Pancreas (tissue), 10 donors: ENCODE measurements at places on chromosomes 7 and 10. TPM values are rescaled to one million over a fixed set of nuclear protein-coding genes. Genes with fewer than 3 reads are reported as not detected.

Gene DKK1
- total RNA-seq, result not detected

DNA sequence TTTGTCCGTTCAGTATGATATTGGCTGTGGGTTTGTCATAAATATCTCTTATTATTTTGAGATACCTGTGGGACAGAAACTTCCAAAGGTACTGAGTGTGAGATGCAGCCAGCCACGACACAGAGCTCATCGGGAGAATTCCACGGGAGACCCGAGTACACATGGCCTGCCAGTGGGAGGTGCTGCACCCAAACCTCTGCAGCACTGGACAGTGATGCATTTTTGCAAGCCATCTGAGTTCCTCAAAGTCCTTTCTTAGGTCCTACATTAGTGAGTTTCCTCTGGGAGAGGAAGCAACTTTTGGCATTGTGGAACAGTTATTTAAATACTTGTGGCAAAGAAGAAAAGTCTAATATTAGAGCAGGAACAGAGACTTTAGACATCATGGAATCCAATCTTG, 77.5 kb downstream of the ARID5B start:
- H3K27me3 ChIP-seq, result no peaks in the 10 kb centered on the region
- H3K4me3 ChIP-seq, result no peak overlapping the region
- peaks cover 7% of the 10 kb centered on the region for H3K4me1 ChIP-seq
- no peaks in the 10 kb centered on the region for H3K36me3 ChIP-seq
- no peak overlapping the region for H3K27ac ChIP-seq

GRCh38 chr10:24383681-24384106, 174.8 kb downstream of the KIAA1217 start:
- peaks cover 7% of the 10 kb centered on the region for H3K4me1 ChIP-seq
- no peak overlapping the region for H3K4me3 ChIP-seq
- peak overlapping the region; percentile 74 for H3K27ac ChIP-seq
- DNase-seq, result peak; percentile 96
- no peaks in the 10 kb centered on the region for H3K36me3 ChIP-seq
- no peaks in the 10 kb centered on the region for H3K27me3 ChIP-seq

Gene AASS
- 5.9 TPM for total RNA-seq

DNA sequence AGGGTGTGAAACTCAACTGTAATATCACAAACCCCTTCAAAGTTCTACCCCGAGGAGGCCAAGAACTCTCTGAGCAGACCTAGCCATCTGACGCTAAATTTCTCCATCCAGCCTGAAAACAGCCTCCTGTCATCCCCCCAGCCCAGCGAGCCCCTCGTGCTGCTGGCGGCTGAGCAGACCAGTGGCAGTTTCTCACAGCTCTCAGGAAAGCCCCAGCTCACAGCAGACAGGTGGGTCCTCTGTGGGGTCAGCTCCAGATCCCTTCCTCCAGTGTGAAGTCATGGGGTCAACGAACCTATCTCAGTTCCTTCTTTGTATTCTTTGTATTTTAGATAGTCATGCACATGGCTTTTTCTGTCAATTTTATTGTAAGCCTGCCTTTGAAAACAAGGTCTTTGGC, 7.8 kb downstream of the GARIN1A start:
- no peak for DNase-seq
- H3K36me3 ChIP-seq, result no peaks in the 10 kb centered on the region
- H3K4me1 ChIP-seq, result no peaks in the 10 kb centered on the region
- H3K27ac ChIP-seq, result no peak overlapping the region
- no peaks in the 10 kb centered on the region for H3K27me3 ChIP-seq

DNA sequence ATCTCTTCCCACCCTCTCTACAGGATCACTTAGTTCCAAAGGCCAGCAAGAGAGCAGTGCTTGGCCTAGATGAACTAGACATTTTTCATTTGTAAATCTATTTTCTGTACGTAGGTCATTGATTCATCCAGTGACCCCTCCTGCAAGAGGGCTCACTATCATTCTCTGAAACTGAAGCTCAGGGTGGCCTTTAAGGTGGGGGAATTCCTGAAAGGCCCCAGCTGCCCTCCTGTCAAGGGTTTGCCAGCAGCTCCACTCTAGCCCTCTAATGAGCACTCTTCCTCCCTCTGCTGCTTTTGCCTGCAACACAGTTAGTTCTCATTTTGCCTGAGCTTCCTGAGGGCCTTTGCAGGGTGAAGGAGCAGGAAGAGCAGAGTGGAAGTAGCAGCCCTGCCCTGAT, 41.2 kb downstream of the LRRC18 start:
- no peak overlapping the region for H3K4me3 ChIP-seq
- no peak overlapping the region for H3K27ac ChIP-seq
- no peak for DNase-seq
- no peaks in the 10 kb centered on the region for H3K4me1 ChIP-seq

GRCh38 chr10:114635797-114636550, 22.1 kb downstream of the ABLIM1 start:
- no peaks in the 10 kb centered on the region for H3K36me3 ChIP-seq
- H3K4me3 ChIP-seq, result no peak overlapping the region
- H3K4me1 ChIP-seq, result peaks cover 11% of the 10 kb centered on the region
- H3K27ac ChIP-seq, result peak overlapping the region; percentile 17
- DNase-seq, result no peak
- no peaks in the 10 kb centered on the region for H3K27me3 ChIP-seq

- no peaks in the 10 kb centered on the region for H3K27me3 ChIP-seq
- no peak overlapping the region for H3K4me3 ChIP-seq
- no peak for DNase-seq
These were observed 69.0 kb downstream of the ADD3 start for GRCh38 chr10:110076559-110077318.

DNA sequence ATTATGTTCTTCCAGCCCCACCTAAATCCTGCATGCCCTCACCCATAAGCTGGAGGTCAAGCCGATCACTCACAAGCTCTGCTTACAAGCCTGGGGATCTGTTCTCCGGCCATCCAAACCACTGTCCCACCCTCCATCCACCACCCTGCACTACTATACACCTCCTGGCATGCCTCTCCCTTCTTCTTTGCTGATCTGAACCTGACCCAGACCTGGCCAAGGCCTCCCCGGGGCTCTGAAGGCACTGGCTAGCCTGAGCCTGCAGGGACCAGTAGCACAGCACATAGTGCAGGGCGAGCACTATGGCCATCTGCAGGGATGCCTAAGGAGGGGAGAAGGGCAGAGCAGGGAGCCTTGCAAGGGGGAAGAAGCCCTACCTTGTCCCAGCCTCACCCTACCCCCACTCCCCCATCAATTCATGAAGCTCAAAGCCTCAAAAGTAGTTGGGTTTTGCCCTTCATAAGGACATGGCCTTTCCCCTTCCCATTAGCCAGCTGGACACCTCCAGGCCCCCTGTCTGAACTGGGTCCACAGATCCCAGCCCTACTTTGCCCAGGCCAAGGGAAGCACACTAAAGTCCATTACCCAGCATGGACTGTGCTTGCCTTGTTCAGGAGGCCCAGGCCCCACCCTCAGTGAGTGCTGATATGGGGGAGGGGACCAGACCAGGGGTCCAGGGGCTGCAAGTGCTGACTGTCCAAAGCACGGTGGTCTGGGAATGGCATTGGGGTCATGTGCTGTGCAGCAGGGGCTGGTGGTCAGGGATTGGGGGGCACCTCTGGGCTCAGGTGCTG, 29.6 kb downstream of the CHAT start:
- no peak for DNase-seq
- H3K36me3 ChIP-seq, result no peaks in the 10 kb centered on the region
- peaks cover 12% of the 10 kb centered on the region for H3K27me3 ChIP-seq

DNA sequence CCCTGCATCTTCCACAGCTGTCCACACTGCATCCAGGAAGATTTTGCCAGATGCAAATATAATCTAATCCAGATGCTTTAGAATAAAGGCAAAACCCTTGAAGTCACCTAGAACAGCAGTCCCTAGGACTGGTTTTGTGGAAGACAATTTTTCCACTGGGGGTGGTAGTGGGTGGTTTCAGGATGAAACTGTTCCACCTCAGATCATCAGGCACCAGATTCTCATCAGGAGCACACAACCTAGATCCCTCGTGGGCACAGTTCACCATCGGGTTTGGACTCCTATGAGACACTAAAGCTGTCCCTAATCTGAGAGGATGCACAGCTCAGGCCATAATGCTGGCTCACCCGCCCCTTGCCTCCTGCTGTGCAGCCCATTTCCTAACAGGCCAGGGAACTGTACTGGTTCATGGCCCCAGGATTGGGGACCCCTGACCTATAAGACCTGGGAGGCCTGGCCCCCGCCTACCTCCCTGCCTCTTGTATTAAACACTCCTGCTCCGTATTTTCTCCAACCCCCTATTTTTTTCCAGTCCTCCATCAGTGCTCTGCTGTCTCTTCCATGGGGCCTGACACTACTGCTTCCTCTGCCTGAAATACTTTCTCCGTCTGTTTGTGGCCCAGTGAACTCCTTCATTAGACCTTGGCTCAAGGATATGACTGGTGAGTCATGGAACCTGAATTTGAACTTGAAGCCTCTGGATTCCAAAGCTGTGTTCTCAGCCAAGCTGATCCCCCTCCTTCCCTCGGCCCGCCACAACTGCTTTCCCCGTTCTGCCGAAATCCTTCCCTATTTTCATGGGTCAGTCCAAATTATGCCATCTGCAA, 79.9 kb upstream of the RHEB start:
- H3K4me3 ChIP-seq, result no peak overlapping the region
- no peaks in the 10 kb centered on the region for H3K36me3 ChIP-seq
- no peaks in the 10 kb centered on the region for H3K4me1 ChIP-seq
- DNase-seq, result no peak
- no peaks in the 10 kb centered on the region for H3K27me3 ChIP-seq

DNA sequence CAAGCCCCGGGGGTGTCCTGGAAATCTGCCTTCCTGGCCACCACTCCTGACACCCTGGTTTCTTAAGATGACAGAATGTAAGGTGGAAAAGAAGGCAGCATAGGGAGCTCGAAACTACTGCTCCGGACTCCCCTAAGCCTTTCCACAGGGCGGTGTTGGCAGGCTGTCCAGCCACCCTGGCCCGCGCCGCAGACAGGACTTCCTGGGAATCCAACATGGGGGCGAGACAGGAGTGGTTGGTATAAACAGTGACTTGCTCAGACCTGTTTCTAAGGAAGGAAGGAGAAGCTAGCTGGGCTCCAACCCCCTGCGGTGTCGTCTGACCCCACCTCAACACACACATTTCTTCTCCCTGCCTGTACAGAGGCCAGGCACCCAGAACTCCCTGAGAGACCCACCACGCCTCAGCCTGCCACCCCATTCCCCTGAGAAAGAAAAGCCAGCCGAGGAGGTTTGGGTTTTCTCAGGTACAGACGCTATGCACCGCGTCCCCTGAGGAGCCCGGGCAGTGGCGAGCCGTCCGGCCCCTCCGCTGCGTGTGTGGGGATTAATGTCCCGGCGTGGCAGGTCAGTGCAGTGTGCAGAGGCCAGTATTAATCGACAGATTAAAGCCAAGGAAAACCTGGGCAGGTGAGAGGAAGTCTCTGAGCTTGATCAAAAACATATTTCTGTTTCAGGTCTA, 349.6 kb upstream of the MKI67 start:
- H3K4me1 ChIP-seq, result no peaks in the 10 kb centered on the region
- H3K27me3 ChIP-seq, result no peaks in the 10 kb centered on the region
- no peak overlapping the region for H3K4me3 ChIP-seq

GRCh38 chr7:14691597-14692203, 210.9 kb downstream of the DGKB start:
- H3K4me1 ChIP-seq, result no peaks in the 10 kb centered on the region
- H3K27me3 ChIP-seq, result no peaks in the 10 kb centered on the region
- peak; percentile 5 for DNase-seq
- no peak overlapping the region for H3K27ac ChIP-seq
- H3K4me3 ChIP-seq, result no peak overlapping the region

DNA sequence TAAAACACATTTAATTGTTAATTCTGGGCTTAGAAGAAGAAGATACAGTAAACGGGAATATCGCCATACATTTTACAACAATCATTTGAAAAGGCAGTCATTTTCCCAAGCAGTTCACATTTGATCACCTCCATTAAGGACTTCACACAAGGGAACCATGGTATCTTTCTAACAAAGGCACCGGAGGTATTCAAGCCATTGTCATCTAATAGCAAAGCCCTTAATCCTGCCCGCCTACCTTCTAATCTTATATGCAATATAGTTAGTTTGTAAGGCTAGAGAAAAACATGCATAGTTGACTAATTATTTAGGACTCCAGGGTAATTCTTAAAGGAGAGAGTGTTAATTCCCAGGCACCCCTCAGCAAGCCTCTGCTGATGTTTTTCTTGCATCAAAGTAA, 83.1 kb downstream of the MRPL32 start:
- H3K27ac ChIP-seq, result no peak overlapping the region
- DNase-seq, result no peak
- no peaks in the 10 kb centered on the region for H3K4me1 ChIP-seq
- no peaks in the 10 kb centered on the region for H3K36me3 ChIP-seq

- peak overlapping the region; percentile 60 for H3K27ac ChIP-seq
- DNase-seq, result no peak
- no peaks in the 10 kb centered on the region for H3K4me1 ChIP-seq
- H3K27me3 ChIP-seq, result no peaks in the 10 kb centered on the region
These were observed 121.6 kb downstream of the C10orf105 start for GRCh38 chr10:71597821-71598498.

- no peak for DNase-seq
- H3K4me3 ChIP-seq, result no peak overlapping the region
- no peak overlapping the region for H3K27ac ChIP-seq
- no peaks in the 10 kb centered on the region for H3K4me1 ChIP-seq
- H3K36me3 ChIP-seq, result no peaks in the 10 kb centered on the region
- no peaks in the 10 kb centered on the region for H3K27me3 ChIP-seq
These were observed 135.4 kb upstream of the PRPS1L1 start for GRCh38 chr7:18163091-18163490.

DNA sequence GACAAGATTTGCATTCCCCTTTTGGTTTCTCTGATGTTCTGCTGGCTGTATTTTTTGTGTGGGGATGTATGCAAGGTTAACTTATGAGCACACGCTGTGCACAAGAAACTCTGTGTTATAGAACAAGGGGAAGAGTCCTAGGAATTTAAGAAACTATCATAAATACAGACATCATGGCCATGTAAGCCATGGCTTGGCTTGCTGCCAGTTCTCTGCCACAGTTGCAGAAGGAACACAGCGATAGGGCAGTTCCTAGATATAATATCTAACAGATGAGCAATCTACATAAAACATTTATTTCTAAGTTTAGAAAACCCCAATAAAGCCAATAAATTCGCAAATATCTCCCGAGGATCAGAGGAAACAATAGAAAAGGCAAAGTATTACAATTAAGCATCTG, 153.3 kb downstream of the LRRTM3 start:
- no peak overlapping the region for H3K4me3 ChIP-seq
- H3K27me3 ChIP-seq, result no peaks in the 10 kb centered on the region
- H3K4me1 ChIP-seq, result peaks cover 9% of the 10 kb centered on the region
- no peak overlapping the region for H3K27ac ChIP-seq
- H3K36me3 ChIP-seq, result no peaks in the 10 kb centered on the region

Gene DNAJC1
- total RNA-seq, result 24.4 TPM

- H3K27me3 ChIP-seq, result peaks cover 16% of the 10 kb centered on the region
- H3K4me3 ChIP-seq, result peak overlapping the region; percentile 59
- H3K4me1 ChIP-seq, result no peaks in the 10 kb centered on the region
- H3K27ac ChIP-seq, result no peak overlapping the region
- H3K36me3 ChIP-seq, result no peaks in the 10 kb centered on the region
These were observed 11.5 kb upstream of the SP8 start for GRCh38 chr7:20798081-20798693.

GRCh38 chr10:60871215-60871614, 72.8 kb downstream of the RHOBTB1 start:
- H3K27ac ChIP-seq, result no peak overlapping the region
- no peaks in the 10 kb centered on the region for H3K27me3 ChIP-seq
- no peak overlapping the region for H3K4me3 ChIP-seq
- DNase-seq, result no peak
- no peaks in the 10 kb centered on the region for H3K4me1 ChIP-seq

Gene SPDYE11
- total RNA-seq, result not detected

GRCh38 chr10:30862486-30862885, 169.2 kb downstream of the ZNF438 start:
- H3K4me1 ChIP-seq, result no peaks in the 10 kb centered on the region
- DNase-seq, result no peak
- no peaks in the 10 kb centered on the region for H3K36me3 ChIP-seq
- H3K4me3 ChIP-seq, result no peak overlapping the region
- H3K27me3 ChIP-seq, result no peaks in the 10 kb centered on the region
- H3K27ac ChIP-seq, result no peak overlapping the region

Gene TCAF2
- total RNA-seq, result 0.73 TPM

Gene HHEX
- 29.1 TPM for total RNA-seq
